Retina (tissue), 1 donor: ENCODE measurements at places on chromosomes 12 and 14.

DNA sequence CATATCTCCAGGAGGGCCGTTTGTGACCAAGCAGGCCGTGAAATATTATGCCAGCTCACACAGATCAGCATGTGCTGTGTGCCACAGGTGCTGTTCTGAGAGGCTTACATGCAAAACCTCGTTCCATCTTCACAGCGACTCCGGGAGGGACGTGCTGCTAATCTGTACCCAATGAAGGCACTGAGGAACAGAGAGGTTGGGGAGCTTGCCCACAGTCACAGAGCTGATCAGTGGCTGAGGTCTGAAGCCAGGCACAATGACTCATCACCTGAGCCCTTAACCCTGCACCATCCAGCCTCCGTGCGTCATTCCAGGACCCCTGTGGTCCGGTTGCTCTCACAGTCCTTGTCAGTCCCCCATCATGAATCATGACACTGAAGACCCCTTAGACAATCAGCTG lies 66.7 kb downstream of the SLC6A12 start:
- DNase-seq = no peak

GRCh38 chr12:66319266-66319954 lies 17.1 kb downstream of the HELB start:
- DNase-seq = no peak

DNA sequence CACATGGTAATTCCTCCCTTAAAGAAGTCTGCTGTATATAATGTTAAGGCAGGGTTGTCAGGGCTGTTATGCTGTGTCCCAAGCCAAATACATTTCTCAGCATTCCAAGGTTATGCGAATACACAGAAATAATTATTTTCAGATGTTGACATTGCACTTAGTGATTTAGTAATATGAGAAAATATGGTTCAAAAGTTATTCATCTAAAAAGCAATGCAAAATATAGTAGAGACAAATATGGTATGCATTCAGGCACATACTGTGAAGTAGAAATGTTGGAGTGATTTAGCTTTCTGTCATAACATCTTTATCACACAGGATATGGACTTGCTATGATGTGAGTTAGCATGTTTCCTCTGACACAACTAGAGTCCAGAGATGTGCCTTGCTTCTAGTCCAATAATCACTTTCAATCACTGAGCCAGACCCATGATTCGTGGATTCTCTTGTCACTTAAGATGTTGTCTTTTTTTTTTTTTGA lies 70.0 kb downstream of the PDE3A start:
- no peak for DNase-seq

DNA sequence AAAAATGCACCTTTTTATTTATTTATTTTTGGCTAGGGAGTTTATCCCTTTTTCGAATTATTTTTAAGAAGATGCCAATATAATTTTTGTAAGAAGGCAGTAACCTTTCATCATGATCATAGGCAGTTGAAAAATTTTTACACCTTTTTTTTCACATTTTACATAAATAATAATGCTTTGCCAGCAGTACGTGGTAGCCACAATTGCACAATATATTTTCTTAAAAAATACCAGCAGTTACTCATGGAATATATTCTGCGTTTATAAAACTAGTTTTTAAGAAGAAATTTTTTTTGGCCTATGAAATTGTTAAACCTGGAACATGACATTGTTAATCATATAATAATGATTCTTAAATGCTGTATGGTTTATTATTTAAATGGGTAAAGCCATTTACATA lies 14.9 kb upstream of the SNAPC1 start:
- no peak for DNase-seq

DNA sequence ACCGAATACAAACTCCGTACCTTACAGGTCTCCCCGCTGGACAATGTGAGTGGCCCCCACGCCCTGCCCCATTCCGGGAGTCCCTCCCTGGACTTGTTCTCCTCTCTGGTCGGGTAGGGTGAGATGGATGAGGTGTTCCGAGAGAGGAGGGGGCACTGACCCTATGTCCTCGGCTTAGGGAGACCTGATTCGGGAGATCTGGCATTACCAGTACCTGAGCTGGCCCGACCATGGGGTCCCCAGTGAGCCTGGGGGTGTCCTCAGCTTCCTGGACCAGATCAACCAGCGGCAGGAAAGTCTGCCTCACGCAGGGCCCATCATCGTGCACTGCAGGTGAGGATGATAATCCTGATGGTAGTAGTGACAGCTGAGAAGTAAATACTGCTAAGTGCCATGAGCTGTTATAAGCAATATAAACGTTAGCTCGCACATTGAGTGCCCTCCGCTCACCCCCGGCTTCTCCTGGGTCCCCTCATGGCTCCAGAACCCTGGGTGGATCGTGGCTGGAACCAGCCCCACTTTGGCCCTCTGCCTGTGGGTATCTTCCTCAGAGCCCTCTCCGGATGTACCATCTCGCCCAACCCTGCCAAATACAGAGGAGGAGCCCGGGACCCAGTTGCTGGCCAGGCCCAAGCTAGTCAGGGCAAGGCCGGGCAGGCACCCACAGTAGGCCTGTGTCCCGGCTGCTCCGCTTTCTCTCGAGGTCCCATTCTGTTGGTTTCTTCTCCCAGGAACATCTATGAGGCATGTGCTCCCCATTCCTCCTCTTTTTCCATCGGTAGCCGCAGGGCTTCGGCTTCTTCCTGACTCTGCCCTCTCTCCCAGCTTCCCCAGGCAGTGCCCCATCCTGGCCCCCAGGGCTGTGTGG lies 6.8 kb downstream of the PTPN6 start:
- no peak for DNase-seq

GRCh38 chr12:128807161-128807724 lies 16.5 kb downstream of the SLC15A4 start:
- DNase-seq = no peak

GRCh38 chr12:115245020-115245419 lies 561.0 kb upstream of the TBX3 start:
- no peak for DNase-seq
